Stimulated activated naive B cell treated with anti-CD40 and anti-IgM and Interleukin-4, amounts not matched to agents 10 μg/mL and 1 μg/mL and 100 μg/mL, for 72 hours (primary cell): ENCODE measurements at places on chromosomes 11 and 22.

DNA sequence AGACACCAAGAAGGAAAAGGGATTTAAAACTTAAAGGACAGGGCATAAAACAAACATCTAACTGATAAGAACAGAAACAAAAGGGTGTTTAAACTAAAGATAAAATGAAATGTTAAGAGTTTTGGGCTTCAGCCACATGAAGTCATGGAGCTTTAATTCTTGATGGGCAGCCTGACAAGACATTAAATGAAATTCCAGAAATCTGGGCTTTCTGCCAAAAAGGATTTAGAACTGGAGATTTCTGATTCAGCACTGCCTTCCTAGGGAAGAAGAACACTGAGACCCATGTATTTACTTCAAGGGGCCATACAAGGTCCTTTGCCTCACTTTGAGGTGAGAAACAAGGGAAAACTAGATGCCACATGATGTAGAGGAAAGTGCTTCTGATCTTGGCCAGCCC lies 355.9 kb upstream of the RAG2 start:
- no peak for DNase-seq

GRCh38 chr11:71443736-71444445 lies 4.3 kb downstream of the DHCR7 start:
- DNase-seq, result no peak

DNA sequence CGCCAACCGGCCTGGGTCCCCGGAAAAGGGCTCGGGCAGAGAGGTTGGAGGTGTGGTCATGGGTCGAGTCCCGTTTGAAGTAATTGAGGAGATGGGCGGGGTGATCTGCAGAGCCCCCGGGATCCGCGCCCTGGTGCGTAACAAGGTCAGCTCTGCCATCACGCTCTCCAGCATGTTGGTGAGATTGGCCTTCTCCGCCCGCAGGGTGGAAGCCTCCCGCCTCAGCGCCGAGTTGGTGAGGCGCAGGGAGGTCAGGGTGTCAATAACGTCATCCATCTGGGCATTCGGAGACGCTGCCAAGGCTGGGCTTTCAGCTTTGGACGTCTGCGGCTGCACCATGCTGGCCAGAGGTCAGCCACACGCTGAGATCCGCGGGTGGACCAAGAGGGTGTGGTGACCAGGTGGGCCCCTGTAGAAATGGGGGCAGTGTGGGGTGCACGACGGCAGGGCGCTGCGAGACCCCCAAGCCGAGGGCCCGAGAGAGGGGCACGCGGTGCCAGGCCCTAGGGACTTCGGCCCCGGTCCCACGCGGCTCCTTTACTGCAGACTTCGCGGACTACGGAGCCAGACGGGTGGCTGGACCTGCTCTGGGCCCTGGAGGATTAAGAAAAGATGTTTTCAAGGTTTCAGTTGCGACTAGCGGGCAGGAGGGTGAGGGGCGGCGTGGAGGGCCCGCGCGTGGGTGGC lies 672 bp downstream of the RTL6 start:
- DNase-seq, result no peak

DNA sequence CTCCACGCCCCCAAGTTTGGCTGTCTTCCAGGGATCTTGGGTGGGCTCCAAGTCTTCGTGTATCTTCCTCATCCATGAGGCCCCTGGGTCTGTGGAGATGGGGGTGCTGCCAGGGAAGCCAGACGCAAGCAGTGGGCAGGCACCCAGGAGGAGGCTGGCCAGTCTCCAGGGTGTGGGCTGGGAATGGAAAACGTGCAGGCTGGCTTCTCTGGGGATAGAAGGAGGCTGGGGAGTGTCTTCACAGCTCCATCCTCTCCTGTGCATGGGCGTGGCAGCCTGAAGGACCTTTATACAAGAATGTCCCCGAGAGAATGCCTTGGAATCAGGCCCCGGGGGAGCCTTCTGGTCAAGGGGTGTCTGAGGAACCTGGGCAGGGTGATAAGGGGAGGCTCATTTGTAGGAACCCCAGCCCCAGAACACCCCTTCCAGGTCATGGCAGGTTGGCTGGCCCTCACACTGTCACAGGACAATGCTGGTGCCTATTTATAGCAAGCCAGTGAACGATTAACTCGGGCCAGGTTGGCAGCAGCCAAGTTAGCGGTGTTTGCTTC lies 14.0 kb downstream of the SGSM1 start:
- no peak for DNase-seq

- no peak for DNase-seq
These were observed 22.0 kb downstream of the GAB2 start for GRCh38 chr11:78395597-78395996.

- no peak for DNase-seq
These were observed 25.4 kb downstream of the MS4A10 start for GRCh38 chr11:60810569-60810968.

DNA sequence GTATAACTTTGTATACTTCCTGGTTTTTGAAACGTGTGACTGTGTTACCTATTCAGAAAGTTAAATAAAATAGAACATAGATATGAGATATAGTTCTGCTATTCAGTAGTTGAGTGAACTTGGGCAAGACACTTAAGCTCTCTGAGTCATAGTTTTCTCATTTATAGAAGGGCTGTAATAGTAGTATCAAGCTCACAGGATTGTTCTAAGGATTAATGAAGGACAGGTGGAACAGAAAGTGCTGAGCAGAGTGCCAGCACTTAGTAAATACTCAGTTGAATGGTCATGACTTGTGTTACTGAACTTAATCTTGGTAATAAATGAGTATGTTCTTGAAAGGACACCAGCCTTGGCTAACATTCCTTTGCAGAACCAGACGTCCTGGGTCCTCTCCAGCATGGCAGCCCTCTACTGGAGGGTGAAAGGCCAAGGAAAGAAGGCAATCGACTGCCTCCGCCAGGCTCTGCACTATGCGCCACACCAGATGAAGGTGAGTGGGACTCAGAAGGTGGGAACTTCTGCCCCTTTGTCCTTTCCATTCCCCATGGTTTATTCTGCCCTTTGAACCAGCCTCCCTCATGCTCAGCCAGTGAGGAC lies 131.2 kb downstream of the TTC17 start:
- no peak for DNase-seq

DNA sequence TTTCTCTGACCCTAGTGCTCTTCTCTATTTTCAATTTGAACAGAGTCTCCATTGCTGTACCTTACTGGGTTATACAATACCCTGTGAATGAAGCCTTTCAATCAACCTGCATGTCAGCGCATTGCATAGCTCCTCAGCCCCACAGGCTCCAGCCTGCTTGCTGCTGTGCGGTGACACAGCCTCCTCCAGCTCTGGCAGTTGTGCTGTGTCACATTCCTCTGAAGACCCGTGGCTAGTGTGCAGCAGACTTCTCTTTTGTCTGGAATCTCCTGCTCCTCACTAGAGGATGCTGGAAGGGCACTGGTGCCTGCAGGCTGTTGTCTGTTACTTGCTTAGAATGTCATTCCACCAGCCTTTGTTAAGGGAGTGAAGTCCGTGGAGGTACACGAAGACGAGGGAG lies 390.1 kb upstream of the B3GAT1 start:
- no peak for DNase-seq

- DNase-seq, result no peak
These were observed 437.0 kb downstream of the DYNC2H1 start for GRCh38 chr11:103546236-103546635.
